ENCODE measurements at places on chromosomes 7 and 10.

DNA sequence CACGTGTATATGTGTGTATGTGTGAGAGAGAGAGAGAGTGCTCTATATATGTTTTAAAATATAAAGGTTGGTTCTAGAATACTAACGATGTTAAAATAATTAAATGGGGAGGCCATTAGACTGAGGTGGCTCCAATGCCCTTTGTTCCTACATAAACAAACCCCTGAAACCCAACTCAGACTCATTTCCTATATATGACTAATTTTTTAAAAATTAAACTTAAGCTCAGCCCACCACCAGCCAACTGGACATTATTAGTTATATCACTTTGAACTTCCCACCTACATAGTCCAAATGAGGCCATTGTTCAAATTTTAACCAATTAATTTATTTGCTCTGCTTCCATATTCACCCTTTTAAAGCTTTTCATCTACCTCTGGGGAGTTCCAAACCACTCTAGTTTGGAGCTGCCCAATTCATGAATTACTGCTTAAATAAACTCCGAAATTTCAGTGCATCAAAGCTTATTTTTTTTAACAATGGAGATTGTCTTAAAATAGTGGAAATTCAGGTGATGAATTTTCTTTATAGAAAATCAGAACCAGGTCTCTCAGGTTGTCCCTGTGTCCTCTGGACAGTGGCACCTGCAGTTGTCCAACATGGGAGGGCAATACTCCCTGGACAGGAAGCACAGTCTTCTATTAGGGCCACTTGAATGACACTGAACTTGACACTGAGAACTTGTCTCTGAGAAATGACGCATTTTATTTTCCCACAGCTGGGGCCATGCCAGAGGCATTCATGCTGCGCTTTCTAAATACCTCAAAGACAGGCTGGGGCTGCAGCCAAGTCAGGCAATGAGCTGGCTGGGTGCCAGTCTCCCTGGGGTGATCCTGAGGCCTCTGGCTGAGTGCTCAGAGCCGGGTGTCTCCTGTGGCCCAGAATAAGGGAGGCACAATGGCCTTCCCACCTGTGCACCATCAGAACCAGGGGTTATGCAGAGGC, 109.5 kb upstream of the TMEM72 start:
- DNase-seq, result peak; percentile 73

DNA sequence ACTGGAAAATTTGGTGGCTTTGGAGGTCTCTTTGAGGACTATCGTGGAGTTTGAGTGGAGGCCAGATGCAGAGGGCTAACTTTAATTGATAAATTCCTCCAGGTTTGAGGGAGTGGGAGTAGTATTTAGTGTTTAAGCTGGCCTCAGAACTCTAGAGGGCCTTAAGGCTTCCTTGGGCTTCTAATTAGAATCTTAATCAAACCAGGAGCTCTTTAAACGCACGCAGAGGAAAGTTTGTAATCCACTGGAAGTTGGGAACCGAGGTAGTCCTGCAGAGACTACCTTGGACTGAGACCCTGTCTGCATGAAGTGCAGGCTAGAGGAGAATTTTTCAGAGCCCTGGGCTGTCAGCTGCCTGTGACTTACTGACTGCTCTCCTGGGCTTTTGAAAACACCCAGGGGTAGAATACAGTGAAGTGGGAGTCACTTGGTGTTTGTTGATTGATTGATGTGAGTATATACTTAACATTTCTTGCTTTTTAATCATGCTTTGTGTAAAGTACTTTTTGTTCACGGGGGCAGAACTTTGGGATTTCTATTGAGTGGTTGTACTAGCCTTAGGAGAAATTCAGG, 5.9 kb downstream of the SPAG6 start:
- DNase-seq, result no peak

DNA sequence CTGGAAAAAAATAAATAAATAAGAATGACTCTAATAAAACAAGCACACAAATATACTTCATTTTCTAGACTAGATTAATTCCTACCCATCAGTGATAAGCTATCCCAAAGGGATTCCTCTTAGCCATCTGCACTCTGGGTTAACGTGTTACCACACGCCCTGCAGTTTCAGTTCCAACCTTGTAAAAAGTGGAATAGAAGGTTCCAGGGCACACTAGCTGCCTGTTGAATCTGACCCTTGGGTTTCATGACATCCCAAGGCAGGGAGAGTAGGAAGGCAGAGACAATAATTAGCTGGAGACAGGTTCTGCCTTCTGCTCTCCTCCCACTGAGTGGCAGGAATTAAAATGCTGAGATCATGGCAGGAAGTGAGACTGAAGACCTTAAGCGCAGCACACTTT, 33.5 kb downstream of the SLC37A3 start:
- peak; percentile 42 for DNase-seq

DNA sequence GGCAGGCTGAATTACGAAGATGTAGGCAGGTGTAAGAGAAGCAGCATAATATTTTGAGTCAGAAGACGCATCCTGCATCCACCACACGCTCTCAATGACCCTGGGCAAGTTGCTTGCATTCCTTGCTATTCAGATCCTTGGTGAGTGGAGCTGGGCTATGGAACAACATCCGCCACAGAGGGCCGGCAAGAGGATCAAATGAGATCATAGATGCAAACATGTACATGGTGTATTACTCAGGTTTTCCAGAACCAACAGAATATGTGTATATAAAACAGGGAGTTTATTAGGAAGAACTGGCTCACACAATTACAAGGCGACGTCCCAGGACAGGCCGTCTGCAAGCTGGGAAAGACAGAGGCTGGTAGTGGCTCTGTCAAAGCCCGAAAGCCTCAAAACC, 51.5 kb downstream of the ADAM12 start:
- no peak for DNase-seq

- no peak for DNase-seq
Measured at GRCh38 chr7:112083776-112084355, 122.3 kb downstream of the DOCK4 start.

DNA sequence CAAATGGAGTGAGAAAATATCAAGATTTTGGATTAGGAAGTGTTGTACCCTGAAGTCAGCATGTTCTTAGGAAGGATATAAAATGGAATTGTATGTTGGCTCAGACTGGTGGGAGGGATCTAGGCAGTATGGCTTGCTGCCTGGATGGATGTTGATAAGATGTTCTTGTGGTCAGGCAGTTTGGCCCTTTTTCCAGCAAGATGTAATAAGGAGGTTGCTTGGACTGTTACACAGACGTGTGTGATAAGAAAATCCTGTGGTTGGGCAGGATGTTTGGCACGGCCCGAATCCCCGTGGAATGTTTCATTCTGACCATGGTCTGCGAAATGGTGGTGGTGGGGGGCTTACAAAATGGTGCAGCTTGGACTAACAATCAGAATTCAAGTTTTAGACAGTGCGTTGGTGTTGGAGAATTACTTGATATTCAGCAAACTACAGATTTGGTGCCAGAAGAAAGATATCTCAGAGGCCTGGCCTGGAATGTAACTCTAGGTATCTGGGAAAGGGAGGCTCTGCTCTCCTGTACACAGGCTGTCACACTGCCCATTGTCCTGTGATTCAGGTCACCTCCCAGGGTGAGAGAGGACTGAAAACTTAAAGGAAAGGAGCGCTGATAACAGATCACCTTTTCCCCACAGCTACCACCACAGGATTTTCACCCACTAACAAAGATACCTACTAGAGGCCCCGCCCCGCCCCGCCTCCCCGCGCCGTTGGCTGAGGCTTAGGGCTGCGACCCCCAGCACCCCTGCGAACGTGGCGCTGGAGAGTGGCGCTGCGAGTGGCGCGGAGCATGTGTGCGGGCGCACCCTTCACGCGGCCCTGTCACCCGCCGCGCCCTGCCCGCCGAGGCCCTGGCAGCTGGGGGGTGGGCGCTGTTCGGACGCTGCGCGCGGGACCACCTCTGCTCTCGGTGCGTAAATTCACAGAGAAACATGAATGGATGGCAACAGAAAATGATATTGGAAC, 19.3 kb upstream of the ZNF680 start:
- no peak for DNase-seq

GRCh38 chr7:90994121-90994520, 270.1 kb upstream of the FZD1 start:
- DNase-seq, result no peak

DNA sequence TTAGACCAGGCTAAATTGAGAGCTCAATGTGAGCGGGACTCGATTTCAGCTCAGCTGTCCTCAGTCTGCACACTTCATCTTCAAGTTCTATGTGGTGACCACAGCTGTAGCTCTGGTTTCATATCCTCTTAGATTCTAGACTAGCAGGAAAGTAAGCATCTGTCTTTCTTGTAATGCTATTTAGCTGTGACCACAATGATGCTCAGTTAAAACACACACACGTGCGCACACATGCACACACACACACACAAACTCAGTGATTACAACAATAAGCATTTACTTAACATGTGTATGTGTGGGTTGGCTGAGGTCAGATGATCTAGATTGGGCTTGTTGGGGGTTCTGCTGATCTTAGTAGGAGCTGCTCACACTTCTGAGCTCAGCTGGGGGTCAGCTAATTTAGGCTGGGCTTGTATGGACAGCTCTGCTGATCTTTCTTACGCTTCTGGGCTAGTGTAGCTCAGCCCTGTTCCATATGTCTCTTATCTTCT, 82.5 kb downstream of the ZNF365 start:
- DNase-seq, result no peak

- no peak for DNase-seq
Measured at GRCh38 chr7:111676167-111676566, 113.9 kb upstream of the IMMP2L start.

- DNase-seq, result no peak
Measured at GRCh38 chr7:27998382-27998781, 182.2 kb downstream of the JAZF1 start.

GRCh38 chr10:103683851-103684250, 171.5 kb downstream of the SH3PXD2A start:
- no peak for DNase-seq

DNA sequence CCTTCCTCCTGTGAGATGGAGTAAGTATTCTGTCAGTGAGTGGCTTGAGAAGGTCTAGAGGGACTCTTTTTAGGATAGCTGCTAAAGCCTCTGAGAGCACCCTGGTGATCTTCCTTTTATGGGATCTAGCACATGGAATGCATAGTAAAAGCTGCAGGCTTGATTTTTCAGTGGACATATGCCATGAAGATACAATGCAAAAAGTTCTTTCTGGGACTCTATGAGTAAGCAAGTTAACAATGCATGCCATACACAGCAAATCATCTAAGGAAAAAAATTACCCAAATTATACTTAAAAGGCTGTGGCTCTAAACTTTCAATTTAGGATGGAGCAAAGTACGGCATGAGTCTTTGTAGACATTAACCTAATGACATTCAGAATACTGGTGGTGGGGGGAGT, 154.5 kb downstream of the SGMS1 start:
- DNase-seq, result no peak
